ENCODE measurements at places on chromosomes 4 and X.

DNA sequence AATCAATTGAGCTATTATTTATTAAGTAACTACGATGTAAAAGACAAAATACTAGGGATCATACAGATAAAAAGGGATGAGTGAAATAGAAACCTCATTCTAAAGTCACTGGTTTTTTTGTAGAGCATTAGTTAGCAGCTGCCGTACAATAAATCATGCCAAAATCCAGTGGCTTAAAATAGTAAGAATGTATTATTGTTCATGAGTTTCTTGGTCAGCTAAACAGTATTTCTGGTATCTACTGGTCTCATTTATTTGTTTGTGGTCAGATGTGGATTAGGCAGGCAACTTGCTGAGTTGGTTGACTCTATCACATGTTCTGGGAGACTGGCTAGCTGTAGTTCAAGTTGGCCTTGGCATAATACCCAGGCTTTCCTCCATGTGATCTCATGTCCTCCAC, 667.3 kb downstream of the GALNTL6 start:
- no peak for DNase-seq

- DNase-seq, result no peak
These were observed 118.8 kb upstream of the PCDH18 start for GRCh38 chr4:137651128-137651527.

DNA sequence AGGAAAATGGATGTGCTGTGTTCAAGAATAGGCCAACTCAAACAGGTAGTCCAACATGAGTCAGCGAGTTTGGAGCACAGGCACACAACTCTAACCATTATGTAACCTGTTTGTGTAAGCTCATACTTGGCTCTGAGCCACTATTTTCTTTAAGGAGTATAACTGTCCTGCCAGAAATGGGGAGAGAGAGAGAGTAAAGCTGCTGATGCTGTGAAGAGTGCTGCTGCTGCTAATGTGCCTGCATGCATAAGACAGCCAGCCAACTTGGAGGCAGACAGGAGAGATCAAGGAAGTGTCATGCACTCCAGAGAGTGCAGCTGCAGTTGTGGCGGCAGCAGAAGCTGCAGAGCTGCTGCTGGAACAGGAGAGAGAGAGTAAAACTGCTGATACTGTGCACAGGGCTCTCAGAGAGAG, 11.7 kb upstream of the STATH start:
- DNase-seq, result no peak

DNA sequence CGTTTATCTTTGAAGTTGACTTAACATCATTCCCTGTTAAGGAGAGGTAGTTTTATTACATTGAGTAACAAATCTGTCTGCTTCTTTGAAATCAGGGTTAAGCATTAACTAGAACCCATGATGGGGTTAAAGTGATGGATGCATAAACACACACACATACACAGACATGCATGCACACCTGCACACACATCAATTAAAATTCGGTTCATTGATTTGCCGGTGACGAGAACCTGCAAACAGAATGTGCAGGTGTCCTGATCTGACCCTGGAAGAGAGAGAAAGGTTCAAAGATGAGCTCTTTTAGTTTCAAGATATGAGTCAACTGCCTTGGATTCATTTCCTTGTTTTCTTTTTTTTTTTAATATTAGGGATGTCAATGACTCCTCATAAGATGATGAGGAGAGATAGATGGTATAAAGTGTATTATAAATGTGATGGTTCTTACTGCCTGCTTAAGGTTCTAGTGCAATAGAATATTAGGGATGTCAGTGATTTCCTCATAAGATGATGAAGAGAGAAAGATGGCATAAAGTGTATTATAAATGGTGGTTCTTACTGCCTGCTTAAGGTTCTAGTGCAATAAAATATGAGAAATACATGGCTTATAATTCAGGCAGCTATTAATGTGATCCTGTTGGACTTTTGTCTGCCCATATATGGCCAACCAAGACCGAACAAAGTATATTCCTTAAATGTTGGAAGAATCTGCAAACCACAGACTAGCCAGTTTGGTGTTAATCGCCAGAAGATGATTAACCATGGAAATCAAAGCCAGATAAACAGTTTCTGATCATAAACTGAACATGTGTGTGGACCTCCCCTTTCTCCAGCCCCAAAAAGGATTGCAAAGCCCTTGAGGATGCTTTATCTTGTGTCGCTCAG, 14.1 kb upstream of the CD99 start:
- DNase-seq, result no peak

DNA sequence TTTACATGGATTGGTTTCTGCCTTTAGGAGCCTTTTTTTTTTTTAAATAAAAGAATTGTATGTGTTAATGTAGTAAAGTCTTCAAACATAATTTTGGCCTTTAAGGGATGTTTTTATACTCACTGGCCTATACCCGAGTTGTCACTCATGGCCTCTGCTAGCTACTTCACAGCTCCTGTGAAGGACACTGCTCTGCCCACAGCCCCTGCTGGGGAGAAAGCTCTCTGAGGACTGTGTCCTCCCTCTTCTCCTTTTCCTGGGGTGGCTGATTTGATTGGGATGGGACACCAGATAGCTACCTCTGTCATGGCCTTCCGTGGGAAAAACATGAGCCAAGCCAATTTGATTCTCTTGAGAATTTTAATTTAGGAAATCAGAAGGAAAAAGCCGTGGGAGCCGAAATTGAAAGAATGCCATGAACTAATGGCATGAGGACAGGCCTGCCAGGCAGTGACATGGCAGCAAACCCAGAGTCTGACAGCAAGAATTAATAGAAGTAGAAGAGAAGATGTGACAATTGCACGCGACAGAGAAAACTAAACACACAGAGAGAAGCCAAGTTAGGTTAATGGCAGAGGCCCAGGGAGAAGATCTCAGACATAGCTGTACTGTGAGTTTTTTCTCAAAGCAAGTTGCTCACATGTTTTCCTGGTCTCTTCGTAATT, 81.4 kb downstream of the ARHGAP10 start:
- no peak for DNase-seq

DNA sequence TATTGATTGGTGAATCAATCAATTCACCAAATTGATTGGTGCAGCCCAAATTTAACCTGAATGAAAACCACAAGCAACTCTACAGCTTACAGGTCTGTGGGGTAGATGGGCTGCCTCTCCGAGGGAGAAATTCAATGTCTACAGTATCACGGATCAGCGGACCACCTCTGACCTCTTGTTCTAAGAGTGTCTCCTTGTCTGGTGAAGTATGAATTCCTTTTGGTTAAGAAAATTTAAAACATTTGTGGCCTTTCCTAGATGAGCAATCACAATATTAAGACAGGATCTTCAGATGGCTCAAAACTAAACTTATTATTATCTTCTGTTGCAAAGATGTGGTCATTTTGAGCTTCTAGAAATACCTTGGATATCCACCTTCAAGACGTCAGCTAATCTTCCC, 153.3 kb downstream of the IL15 start:
- DNase-seq, result no peak

All from NCI-H526 treated with DMSO at 0.1 percent for 48 hours (cell line).